ENCODE measurements at places on chromosomes 3 and 15. TPM values are rescaled to one million over a fixed set of nuclear protein-coding genes. Genes with fewer than 3 reads are reported as not detected.

DNA sequence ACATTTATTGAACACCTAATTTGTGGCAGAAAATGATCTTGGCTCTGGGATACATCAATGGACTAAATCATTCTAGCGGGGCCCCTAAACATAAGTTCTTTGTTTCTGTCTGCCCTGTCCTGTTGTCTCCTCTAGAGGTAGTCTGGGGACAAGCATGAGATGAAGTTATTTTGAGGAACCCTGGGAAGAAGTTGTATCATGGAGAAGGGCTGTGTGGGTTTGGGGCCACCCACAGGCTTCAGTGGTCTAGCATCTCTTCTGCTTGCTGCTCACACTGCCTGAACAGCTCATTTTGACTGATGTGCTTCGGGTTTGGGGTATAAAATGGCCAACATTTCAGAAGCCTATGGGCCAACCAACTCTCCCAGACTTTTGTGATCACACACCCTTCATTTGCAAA lies 50.3 kb upstream of the OSBPL11 start:
- no peak for DNase-seq

The CASR gene
- not detected for total RNA-seq

DNA sequence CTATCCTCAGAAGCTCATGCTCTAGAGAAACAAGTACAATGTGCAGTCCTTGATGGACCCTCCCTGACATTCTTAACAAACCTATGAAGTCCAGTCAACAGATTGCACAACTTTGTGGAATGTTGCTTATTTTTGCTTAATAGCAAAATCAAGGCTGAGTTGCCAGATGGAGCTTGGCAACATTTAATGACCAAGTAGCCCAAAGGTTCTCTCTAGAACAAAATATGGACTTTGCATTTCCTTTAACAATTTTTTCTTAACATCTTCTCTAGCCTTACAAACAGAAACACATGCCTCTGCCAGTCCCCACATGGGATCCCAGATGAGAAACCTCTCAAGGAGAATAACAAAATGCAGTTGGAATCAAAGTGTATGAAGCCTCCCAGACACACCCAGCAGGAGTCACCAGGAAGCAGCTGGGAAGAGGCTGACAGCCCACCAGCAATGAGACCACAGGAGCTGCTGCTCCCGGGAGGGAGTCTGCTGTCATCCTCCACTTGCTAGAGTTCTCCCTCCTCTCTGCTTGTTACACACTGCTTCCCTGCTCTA lies 422.5 kb upstream of the CDIN1 start:
- no peak for DNase-seq

The SCN11A gene
- 0.14 TPM for total RNA-seq

The LYZL4 gene
- total RNA-seq: not detected

The SI gene
- total RNA-seq: not detected

The C3orf52 gene
- 0.64 TPM for total RNA-seq

DNA sequence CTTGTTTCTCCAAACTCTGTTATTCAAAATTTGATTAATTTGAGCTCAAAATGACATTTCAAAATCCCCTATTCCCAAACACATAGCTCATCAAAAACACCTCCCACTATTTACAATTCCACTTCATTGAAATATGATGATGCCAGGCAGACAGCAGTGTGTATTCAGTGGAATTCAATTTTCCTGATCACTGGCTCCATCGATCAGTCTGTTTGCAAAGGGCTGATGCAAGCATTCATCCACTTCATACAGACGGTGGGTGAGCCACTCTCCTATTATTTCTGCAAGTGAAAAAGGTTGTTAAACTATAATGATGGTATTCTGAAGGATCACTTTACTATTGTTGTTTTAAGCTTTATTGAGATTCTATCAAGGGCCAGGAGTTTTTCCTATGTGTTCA lies 90.7 kb downstream of the RTP4 start:
- no peak for DNase-seq

DNA sequence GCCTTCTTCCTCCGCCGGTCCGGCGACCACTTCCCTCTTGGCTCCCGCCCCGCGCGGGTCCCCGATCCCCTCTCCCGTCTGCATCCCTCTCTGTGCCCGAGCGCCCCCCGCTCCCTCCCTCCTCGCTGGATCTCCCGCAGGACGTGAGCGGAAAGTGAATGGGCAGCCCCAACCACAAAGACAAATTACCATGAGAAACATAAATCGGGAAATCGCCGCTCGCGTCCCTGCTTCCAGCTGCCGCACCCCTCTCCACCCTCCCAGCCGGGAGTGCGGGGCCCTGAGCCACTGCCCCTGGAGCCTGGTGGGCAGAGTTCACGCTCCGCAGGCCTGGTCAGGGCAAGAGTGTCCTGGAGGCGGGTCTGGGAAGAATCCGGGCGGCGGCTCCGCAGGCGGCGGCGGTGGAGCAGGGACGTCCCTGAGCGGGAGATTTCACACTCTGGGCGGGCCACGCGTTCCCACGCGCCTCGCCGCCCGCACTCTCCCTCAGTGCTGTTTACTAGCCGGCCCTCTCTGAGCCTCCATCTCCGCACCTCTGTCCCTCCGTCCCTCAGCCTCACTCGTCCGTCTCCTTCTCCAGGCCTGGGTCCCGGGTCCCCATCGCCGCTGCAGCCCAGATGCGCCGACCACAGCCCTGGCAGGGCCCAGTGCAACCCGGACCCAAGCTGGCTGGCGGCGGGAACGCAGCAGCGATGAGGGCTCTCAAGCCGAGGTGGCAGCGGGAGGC lies 835 bp downstream of the SEMA5B start:
- no peak for DNase-seq

DNA sequence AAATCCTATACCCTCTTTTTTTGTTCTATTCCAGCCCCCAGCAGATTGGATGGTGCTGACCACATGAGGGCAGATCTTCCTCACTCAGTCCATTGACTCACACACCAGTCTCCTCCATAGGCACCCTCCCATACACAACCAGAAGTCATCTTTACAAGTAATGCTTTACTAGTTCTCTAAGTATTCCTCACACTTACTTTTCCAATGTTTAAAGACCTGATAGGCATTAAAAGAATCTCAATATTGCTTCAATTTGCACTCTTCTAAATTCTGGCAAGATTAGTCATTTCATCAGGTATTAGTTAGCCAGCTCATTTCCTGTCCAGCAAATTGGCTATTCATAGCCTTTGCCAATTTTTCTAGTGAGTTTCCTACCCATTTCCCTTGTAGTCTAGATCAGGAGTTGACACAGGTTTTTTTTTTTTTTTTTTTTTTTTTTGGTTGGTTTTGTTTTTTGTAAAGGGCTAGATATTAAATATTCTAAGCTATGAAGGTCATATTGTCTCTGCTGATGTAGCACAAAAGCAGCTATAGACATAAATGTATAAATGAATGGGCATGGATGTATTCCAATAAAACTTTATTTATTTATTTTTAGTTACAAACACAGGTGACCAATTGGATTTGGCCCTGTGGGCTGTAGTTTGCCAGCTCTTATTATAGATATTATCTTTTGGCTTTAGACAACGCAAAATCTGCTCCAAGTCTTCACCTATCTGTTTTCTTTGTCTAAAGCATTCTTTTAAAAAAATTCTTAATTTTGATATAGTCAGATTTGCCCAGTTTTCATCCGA lies 76.1 kb downstream of the ABHD5 start:
- no peak for DNase-seq

DNA sequence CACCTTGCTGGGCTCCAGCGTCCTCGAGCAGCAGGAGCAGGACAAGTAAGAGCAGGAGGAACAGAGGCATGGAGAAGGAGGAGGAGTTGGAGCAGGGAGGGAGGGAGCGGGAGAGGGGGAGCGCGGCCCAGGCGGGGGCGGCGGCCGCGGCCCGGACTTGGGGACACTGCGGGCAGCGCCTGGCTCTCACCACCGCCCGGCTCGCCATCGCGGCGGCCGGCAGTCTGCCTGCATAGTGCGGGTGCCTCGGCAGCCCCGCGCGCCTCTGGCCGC lies 440 bp downstream of the DCBLD2 start:
- DNase-seq: no peak

DNA sequence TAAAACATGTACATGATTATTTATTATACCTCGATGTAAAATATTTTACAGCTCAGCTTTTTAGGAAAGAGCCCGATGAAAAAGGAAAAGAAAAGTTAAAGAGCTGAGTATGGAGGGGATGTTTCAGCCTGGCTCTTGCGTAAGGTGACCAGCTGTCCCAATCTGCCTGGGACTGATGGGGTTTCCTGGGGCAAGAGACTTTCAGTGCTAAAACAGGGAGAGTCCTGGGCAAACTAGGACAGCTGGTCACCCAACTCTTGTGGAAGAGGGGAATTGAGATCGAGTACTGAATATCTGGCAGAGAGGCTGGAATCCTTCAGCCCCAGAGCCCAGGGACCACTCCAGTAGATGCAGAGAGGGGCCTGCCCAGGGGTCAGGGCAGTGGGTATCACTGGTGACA lies 21.0 kb downstream of the DUOX2 start:
- no peak for DNase-seq

DNA sequence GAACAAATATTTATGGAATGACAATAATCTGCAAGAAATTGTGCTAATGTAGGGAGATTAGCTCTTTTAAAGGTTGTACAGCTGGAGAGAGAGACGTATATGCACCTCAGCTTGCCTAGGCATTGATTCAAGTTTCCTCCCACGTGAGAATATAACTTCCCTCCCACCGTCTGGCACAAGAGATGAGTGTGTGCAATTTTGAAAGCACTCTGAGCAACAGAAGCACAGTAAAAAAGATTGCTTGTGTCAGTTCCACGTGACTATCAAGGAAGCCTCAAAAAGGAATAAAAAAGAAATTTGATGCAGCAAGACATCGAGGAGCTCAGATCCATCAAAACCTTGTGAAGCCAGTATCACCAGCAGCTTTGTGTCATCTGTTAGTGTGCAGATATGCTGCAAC lies 435.3 kb downstream of the TUSC7 start:
- DNase-seq: no peak

The C2CD4B gene
- total RNA-seq: not detected

DNA sequence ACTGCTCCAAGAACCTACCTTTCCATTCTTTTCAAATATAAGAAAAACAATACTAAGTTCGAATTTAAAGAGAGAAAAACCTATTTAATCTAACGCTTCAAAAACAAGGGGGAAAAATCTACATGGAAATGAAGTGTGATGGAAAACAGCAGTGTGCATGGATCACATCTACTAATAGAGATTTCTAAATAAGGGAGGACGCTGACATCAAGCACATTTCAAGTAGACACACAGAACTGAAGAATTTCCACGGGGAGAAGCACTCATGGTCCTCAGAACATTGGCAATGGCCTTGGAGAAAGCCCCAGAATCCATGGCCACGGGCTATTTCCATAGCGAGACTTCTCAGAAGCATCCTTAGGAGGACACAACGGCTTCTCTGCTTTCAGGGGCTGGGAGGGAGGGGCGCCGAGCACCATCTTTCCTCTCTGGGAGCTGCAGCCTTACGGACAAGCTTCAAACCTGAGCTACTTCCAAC lies 1.0 kb downstream of the TASOR start:
- no peak for DNase-seq

The BCL6 gene
- total RNA-seq: 158 TPM

GRCh38 chr3:116216761-116217160 lies 228.5 kb downstream of the LSAMP start:
- DNase-seq: no peak

GRCh38 chr15:34436126-34436955 lies 1.3 kb downstream of the GOLGA8A start:
- DNase-seq: no peak

GRCh38 chr3:124273651-124274050 lies 281.7 kb upstream of the ROPN1 start:
- DNase-seq: no peak

The GATM gene
- total RNA-seq: 1.6 TPM

- no peak for DNase-seq
These were observed 67.8 kb upstream of the ZBED2 start for GRCh38 chr3:111662907-111663306.

DNA sequence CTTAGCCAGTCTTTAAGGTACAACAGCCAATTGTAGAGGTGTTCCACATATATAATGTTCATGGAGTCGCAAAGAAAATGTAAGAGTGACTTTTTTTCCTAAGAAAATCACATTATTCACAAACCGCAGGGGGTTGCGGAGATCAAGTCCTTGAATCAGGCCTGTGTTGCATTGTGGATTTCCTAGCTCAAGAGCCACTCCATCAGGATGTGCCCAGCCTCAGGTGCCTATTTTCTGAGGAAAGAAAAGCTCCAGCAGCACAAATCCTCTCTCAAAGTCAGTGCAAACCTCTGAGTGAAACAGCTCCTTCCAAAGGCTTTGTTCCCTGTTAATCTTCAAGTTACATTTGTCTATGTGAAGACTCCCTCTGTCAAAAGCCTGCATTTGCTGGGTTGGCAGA lies 349.4 kb downstream of the CLSTN2 start:
- DNase-seq: no peak

DNA sequence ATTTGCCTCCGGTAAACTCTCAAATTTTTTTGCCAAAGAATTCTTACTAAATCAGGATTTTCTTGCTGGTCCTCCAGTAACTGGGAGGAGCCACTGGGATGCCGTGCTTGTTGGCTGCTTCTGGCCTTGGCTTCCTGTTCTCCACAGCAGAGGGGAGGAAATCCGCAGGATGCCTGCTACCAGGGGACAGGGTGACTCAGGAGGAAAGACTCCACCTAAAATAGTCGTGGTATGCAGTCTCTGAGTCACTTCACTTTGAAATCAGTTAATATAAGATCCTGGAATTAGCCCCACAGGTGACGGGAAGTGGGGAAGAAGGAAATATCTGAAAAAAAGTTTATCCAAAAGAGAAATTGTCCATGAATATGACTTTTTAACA lies 6.5 kb upstream of the TM4SF18 start:
- DNase-seq: no peak

- no peak for DNase-seq
These were observed 54.6 kb upstream of the C3orf49 start for GRCh38 chr3:63764511-63764910.

DNA sequence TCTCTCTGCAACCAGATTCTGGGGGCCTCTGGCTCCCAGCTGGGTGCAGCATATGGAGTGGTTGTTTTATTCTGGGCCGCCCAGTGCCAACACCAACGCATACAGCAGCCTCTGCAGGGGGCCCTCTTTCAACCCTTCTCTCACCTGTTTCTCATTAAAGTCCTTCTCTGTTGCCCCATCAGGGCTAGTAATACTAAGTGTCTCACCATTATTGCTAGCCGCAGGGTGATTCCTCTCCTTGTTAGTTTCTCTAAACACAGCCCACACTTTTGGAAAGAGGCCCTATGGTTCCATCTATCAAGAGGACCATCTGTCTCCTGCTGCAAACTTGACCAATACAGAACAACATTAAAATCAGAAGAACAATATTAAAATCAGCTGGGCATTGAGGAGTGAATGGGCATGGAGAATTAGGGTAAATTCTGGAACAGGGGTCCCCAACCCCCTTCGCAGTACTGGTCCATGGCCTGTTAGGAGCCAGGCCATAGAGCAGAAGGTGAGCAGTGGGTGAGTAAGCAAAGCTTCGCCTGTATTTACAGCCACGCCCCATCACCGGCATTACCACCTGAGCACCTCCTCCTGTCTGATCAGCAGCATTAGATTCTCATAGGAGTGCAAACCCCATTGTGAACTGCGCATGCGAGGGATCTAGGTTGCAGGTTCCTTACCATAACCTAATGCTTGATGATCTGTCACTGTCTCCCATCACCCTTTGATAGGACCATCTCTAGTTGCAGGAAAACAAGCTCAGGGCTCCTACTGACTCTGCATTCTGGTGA lies 36.5 kb downstream of the ALS2CL start:
- DNase-seq: no peak

The OCA2 gene
- not detected for total RNA-seq
